ENCODE measurements at places on chromosomes 2 and 18.

GRCh38 chr18:61340148-61340547 lies 6.9 kb downstream of the CDH20 start:
- no peak for DNase-seq

DNA sequence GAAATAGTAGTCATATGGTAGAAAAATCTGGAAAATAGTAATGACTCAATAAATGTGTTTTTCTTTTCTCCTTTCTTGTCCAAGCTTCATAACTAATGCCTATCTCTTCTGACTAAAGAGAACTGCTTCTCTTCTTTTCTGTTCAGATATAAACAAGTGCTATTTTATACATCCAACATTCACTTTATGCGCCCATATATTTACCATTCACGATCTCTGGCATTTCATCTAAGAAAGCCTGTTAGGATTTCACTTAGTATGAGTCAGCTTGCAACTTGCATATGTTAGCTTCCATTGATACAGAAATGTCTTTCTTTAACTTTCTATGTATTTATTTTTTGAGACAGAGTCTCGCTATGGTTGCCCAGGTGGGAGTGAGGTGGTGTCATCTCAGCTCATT lies 224.9 kb downstream of the VAPA start:
- no peak for DNase-seq

DNA sequence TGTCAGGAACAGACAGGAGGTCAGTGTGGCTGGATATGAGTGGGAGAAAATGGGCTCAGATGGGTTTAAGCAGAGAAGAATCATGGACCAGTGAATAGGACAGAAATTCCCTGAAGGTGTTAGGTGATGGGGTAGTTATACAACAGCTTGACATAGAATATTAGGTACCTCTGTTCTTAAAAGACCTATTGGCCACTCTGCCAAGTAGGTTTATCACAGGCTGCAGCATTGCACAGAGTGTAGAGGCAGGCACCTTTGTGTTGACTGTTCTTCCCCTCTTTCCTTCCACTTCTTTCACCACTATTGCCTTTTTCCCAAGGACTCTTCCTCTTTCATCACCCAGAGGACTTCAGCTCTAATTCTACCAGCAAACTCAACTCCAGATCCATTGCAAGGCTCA lies 274.4 kb downstream of the CDCA7 start:
- DNase-seq: no peak

GRCh38 chr2:10493634-10494281 lies 45.6 kb upstream of the ODC1 start:
- DNase-seq: peak; percentile 66

GRCh38 chr18:52403291-52404021 lies 63.5 kb downstream of the DCC start:
- DNase-seq: no peak

DNA sequence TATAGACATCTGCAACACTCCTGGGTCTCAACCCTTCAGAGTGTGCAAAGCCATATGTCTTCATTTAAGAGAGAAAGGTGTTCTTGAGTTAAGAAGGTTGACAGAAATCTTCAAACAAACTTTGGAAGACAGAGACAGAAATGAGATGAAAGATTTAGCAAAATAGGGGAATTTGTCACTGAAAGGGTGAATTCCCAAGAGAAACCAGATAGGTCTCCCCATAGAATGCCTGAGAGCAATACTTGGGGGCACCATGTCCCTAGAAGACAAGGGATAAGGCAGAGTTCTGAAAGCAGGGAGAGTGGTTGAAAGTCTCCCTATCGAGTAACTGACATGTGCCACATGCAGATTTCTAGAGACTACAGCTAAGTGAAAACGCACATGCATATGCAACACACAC lies 50.0 kb downstream of the AP1S3 start:
- no peak for DNase-seq

GRCh38 chr18:33720133-33720532 lies 142.1 kb downstream of the ASXL3 start:
- no peak for DNase-seq

GRCh38 chr18:78771496-78772359 lies 207.9 kb upstream of the SALL3 start:
- no peak for DNase-seq

GRCh38 chr18:80074697-80075096 lies 34.4 kb upstream of the ADNP2 start:
- DNase-seq: no peak

- DNase-seq: no peak
These were observed 517.2 kb downstream of the SUCLG1 start for GRCh38 chr2:83941886-83942285.

DNA sequence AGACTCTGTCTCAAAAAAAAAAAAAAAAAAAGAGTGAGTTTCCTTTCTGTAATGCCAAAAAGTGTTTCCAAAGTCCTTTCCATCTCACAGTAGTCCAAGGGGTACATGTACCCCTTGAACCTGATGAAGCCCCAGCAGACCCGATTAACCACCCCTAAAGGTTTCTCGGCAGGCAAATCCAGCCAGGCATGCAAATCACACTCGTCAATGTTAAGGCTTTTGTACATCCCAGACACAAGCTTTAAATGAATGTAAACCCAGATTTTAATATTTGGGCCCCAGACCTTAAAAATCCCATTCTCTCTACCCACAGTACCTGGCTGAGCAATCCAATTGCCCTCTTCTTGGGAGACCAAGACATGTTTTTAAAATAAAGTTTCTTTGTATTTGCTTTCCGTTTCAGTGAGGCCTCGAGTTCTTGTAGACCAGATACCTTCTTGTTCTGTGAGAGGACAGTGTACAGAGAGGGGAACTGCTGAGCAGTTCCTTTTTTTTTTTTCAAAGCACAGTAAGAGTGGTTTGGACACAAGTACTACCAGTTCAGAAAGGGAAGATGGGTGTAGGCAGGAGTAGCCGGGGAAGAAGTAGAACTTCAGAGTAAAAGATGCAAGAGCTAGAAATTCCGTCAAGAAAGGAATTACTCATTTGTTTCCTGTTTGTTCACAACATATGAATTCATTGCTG lies at the start of gene NLRC4:
TSS of gene NLRC4 (minus strand) at position 465 of the 684 bp plus-strand sequence. CDS start 8,111 bp downstream, outside the sequence.
- DNase-seq: no peak

DNA sequence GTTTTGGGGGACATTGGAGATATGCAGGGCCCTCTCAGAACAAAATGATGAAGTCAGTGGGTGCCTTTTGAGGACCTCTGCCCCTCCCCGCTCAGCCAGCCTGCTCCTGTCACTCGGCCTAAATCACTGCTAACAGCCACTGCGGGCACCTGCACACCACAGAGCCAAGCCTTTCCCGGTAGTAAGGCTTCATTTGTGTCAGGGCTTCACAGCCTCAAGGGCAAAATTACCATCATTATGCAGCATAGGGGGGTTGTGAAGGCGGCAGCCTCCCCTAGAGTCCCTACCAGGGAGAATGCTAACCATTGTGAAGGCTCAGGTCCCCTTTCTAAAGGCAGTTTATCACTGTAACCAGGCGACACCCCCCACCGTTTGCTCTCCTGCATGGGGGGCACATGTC lies 519.8 kb upstream of the MYT1L start:
- no peak for DNase-seq

DNA sequence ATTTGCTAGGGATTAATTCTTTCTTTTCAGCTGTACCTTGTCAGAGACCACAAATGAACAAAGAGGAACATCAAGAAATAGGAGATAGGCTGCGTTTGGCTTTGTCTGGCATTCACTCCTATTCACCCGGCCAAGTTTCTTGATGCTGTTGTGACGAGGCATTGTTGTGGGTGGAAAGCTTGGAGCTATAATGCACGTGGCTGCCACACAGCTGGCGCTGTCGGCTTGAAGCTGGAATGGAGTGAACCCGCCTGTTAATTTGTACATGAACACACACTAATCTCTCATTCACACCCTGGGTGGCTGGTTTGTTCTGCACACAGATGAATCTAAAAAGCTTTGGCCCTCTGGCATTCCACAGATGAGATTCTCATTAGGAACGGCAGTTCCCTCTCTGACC lies 274.9 kb upstream of the GYPC start:
- DNase-seq: no peak

- DNase-seq: no peak
These were observed 57.1 kb upstream of the TWIST2 start for GRCh38 chr2:238790833-238791230.

- no peak for DNase-seq
These were observed 7.9 kb upstream of the NDUFV2 start for GRCh38 chr18:9094307-9095226.

DNA sequence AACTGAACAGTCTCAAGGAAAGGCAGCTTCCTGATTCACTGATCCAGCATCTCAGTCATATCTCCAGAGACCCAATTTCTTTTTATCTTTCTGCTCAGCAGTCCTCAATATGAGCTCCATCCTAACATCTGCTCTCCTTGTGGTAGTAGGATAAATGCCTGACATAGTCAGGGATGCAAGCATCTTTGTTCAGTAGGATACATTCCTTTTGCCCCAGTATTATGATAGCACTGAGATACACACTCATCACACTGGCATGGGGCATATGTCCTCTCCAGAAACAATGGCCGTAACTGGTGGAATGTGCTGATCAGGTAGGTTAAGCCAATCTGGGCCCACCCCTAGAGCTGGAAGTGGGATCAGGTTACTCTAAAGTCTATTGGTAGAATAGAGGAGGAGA lies 207.2 kb downstream of the ETAA1 start:
- DNase-seq: no peak

DNA sequence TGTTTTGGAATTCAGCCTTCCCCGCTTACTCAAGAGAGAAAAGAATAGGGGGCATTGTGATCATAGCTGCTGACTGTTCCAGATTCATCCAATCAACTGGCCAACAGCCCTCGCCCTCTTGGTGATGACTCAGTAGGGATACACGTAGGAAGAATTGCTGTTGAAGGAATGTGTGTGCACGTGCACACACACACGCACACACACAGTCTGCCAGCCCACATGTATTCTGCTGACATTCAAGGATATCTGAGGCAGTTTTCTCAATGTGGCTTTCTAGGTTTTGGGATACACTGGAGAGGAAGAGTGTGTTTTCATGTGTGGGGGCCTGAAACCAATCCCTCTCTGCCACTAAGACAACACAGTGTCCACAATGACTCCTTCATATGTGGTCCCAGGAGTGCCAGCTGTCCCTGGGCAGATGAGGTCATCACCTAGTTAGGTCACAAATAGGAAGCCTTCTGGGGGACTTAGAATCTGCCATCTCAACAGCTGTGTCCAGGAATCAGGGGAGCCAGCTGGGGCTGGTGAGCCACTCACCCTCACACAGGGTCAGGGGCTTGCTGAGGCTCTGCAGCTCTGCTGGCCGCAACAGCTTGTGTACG lies 352.6 kb downstream of the SS18 start:
- DNase-seq: no peak

- no peak for DNase-seq
These were observed 206.2 kb downstream of the SRBD1 start for GRCh38 chr2:45404807-45405297.

- DNase-seq: no peak
These were observed 133.8 kb upstream of the CTDP1 start for GRCh38 chr18:79545736-79546171.

DNA sequence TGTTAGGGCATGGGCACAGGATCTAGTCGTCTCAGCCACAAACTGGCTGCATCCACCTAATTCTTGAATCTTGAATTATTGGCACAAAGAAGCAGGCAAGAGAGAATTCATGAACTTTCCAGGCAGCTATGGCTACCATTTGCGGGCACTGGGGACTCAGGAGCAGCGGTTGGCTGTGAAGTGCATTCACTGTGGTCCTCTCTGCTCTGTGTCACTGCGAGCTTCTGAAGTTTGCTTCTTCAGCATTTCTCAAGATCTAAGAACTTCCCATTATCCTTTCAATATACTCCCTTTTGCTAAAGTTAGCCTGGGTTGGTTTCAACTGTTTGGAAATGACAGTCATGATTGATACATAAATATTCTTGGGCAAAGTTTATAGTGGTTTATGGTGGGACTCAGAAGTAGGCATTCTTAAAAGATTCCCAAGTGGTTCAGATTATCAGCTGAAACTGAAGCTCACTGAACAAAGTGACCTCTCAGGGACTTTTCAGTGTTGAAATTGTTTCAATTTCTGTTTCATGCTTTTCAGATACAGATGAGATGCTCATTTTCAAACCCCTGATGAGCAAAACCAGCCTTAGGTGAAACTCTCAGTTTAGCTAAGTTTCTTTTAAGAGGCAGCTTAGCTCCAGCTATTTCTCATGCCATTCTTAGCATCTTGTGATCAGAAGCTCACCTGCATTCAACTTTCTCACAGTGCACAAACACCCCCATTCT lies 1258.3 kb upstream of the GYPC start:
- no peak for DNase-seq

GRCh38 chr18:34600158-34600557 lies 109.9 kb upstream of the DTNA start:
- no peak for DNase-seq

- DNase-seq: no peak
These were observed 4.1 kb downstream of the SRSF7 start for GRCh38 chr2:38747007-38747424.

DNA sequence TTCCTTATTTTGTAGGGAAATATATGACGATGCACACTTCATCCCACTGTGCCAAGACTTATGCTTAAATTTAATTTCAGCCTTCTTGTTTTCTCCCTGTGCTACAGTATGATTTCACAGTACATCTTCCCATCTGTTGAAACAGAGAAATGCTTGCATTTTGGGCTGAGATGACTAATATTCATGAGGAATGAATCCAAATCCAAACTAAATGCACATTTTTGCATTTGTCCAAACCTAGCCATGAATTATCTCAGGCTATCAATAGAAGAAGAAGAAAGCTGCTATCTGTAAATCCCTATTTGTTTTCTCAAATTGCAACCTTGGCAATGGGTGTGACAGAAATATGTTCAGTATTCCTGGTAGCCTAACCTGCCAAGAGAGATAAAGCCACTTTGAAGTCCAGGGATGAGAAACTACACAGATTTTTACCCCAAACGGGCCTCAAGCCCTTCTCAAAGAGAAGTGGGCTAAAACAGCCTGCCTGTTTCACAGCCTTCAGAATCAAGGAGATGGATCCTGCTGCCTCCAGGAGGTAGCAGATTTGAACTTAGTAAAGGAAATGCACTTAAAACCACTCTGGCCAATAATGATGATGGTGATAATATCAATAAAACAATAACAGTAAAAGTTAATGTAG lies 306.9 kb upstream of the NT5C1B start:
- no peak for DNase-seq

DNA sequence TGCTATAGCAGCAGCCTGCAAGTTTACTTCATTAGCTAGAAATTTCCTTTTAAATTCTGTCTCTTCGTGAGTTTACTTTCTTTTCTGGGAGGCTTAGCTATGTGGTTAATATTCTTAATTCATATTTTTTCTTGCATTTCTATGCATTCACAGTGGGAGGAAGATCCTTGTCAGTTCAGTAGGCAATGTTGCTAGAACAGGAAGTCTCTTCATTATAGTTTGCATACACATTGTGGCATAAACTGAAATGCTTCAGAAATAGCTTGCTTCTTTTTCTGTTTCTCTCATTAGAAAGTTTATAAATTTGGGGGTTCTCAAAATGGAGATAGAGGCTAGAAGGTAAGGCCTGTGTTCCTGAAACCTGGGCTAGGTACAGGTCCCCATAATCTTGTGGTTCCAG lies 8.1 kb upstream of the ARHGAP15 start:
- no peak for DNase-seq

All from activated gamma-delta T cell treated with Interleukin-2 at 50 U/mL for 16 hours (primary cell).